ENCODE measurements at places on chromosomes 5 and 9.

DNA sequence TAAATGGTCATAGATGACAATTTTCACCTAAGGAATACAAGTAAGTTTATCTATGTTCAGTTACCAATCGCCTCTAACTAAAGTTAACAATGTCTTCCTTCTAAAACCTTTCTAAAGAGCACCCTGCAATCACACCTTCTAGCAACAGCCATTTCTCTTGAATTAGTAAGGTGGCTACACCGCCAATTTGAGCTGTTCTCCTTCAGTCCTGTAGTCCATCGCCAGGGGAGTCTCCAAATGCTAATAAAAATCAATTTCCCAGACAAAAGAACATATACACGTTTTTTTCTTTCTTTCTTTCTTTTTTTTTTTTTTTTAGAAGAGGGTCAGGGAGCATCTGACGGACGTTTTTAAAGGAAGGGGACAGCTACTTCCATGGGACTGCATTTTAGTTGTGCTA lies 729 bp upstream of the RORB start:
- DNase-seq: no peak

DNA sequence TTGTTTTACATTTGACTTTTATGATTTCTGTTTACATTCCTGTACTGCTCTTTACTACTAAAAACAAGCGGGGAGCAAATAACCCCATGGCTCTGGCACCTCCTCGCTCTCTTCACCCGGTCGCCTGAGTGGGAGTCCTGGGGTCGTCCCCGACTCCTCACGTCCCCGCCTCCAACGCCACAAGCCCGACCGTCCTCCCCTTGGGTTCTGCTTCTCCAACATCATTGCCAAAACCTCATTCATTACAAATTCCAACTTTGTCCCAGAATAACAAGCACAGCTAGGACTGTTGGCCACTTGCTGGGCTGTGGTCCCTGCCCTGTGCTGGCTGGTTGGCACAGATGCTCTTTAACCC lies 35.1 kb downstream of the MRPL36 start:
- DNase-seq: no peak

- no peak for DNase-seq
Observed at GRCh38 chr5:165282491-165282890, 1777.1 kb downstream of the MAT2B start.

DNA sequence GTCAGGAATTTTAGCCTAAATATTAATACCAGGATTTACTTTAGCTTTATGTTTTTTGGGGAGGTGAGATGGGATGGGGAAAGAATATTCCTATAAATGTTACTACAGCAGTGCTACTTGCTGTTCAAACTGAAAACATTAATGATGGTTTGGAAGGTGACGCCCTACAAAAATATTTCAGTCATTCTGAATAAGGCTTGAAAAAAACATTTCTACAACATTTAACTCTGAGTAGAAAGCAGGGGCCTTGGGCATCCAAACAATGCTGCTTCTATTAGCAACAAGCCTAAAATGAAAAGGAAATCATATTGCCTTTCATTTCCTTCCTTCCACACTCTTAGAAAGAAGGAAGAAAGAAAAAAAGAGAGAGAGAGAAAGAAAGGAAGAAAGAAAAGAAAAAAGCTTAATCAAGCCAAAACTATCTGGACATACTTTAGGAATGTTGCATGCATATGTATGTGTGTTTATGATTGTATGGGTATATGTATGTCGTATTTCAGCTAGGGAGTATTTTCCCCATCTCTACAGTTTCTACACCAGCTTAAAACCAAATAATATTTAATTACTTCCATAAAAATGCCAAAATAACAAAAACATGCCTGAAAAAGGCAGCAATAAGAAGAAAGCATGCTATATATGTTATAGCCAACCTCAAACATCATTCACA lies 16.3 kb upstream of the DAB2 start:
- DNase-seq: no peak

- DNase-seq: no peak
Observed at GRCh38 chr5:155728857-155729683, 597.9 kb upstream of the SGCD start.

DNA sequence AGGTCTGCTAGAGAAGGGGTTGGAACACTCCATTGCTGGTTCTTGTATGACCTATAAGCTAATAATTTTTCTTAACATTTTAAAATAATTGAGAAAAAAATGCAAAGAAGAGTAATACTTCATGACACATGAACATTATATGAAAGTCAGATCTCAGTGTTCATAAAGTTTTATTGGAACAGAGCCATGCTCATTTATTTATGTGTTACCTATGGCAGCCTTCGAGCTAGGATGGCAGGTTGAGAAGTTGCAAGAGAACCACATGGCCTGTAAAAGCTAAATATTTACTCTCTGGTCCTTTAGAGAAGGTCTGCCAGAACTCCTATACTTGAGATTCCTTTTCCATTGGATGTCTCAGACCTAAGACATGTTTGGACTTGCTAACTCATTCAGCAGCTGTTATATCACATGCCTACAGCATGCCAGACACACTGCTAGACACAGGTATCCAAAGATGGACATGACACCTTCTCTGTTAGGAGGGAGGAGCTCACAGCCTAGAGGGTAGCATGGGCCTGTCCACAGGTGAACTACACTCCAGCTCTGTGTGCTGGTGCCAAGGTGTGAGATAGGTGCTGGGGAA lies 304.3 kb downstream of the ARHGAP26 start:
- DNase-seq: no peak

GRCh38 chr5:81773161-81773560 lies 22.3 kb upstream of the SSBP2 start:
- DNase-seq: no peak

DNA sequence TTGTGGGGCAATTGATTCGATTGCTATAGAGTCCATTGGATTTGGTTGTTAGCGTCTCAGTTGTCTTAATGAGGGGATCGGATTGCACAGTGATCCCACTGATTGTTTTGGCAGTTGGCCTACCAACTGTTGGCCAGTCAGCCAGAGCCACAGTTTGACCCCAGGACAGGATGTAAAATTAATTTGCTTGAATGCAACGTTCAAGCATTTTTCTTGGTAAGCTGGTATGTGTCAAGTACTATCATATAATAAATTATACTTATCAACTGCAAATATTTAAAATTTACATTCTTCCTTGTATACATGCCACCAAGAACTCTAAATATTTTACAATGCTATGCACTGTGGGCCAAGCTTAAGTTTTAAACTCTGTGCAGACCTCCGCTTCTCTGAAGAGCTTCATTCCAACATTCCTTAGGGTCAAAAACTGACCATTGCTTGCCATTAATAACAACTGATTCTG lies 80.4 kb upstream of the OSMR start:
- no peak for DNase-seq

Measured in activated T-helper 9 cell treated with anti-CD3 and anti-CD28 coated beads, Interleukin-2, amount 50 U/mL, for 16 hours (primary cell).